ENCODE measurements at places on chromosomes 11 and 22.
A peak's percentile ranks its signal among the peaks of the same experiment; 100 is the strongest.

- DNase-seq, result no peak
Observed at GRCh38 chr22:22767876-22768602, 119.6 kb upstream of the IGLL5 start.

DNA sequence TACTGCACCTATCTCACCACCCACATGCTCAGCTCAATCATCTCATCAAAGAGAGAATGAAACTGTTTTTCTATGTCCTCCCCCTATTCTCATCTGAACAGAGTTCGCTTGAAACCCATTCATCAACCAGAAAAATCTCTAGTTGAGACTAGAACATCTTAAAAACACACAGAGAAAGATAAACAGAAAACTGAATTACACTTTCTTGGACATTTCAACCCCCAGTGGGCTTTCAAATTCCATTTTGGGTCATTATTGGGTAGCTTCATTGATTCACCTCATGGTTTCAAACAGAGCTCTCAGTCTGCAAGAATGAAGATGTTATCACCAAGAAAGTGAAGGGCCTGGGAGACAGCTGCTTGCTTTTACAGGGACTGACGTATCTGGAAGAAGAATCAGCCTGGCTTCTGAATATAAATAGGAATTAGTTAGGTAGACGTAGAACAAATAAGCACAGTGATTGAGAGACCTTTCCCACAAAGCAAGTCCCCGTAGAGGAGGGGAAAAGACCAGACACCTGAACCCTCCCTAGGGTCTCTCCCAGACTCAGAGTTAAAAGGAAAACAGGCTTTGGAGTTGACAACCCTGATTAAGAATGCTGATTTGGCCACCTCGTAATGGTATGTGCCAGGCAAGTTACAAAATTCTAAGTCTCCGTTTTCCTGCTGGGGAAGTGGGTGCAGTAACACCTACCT, 155.7 kb downstream of the BBOX1 start:
- DNase-seq, result peak; percentile 25

DNA sequence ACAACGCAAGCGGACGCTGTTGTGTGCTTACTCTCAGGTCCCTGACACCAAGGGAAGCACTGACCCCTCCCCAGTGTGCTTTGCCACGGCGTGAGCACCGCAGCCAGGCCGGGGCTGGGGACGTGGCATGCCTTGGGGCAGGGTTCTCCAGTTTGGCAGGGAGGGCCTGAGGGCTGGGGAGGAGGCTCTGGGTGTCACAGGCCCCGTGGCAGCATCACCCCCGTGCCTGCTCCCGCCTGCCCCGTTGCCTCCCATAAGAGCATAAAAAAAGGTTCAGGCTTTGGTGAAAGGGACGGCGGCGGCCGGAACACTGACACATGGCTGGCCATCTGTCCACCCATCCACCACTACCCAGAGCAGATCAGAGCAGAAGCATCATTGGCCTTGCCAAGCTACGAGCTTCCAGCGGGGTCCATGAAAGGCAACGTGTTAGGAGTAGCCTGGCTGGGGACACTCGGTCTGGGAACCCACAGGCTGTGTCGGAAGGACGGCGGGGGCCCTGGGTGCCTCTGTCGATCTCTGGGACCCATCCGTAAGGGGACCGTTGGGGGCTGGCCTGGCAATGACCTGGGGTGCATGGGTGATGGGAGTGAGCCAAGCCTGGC, 183.0 kb downstream of the IGLL1 start:
- DNase-seq, result no peak

GRCh38 chr11:65392186-65392829, 5.9 kb downstream of the FRMD8 start:
- DNase-seq, result no peak

GRCh38 chr11:10952872-10953271, 95.0 kb upstream of the ZBED5 start:
- no peak for DNase-seq

GRCh38 chr11:122976061-122976733, 5.4 kb downstream of the BSX start:
- DNase-seq, result no peak

GRCh38 chr11:59112494-59112893, 5.5 kb downstream of the FAM111B start:
- DNase-seq, result peak; percentile 55

- DNase-seq, result no peak
Observed at GRCh38 chr11:7347611-7348431, 96.1 kb downstream of the SYT9 start.

DNA sequence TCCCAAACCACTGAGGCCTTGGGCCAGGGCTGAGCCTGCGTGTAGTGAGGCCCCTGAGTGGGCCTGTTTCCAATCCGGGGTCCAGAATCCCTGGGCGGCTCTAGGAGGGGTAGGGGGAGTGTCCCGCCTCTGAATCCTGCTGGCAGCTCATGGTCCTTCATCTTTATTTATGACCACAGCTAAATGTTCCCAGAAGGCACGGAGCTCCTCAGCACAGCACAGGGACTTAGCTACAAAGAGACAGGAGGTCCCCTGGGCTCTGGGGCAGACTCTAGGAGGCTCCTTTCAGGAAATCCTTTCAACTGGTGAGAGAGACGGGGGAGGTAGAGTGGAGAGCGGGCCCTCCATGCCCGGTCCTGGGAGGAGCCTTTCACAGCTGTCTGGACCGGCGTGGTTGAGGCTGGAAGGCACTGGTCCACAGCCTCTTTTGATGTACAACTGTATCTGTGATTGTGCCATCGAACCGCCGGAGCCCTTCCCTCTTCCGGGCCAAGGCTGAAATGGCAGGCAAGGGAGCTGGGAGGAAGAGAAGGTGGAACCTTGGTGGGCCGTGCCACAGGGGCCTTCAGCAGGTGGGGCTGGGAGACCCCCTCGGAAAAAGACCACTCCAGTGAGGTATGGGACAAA, 46.8 kb downstream of the SCUBE1 start:
- no peak for DNase-seq

GRCh38 chr11:33480626-33481025, 220.0 kb downstream of the C11orf91 start:
- no peak for DNase-seq

GRCh38 chr11:8658321-8659057, 24.0 kb downstream of the TRIM66 start:
- no peak for DNase-seq

DNA sequence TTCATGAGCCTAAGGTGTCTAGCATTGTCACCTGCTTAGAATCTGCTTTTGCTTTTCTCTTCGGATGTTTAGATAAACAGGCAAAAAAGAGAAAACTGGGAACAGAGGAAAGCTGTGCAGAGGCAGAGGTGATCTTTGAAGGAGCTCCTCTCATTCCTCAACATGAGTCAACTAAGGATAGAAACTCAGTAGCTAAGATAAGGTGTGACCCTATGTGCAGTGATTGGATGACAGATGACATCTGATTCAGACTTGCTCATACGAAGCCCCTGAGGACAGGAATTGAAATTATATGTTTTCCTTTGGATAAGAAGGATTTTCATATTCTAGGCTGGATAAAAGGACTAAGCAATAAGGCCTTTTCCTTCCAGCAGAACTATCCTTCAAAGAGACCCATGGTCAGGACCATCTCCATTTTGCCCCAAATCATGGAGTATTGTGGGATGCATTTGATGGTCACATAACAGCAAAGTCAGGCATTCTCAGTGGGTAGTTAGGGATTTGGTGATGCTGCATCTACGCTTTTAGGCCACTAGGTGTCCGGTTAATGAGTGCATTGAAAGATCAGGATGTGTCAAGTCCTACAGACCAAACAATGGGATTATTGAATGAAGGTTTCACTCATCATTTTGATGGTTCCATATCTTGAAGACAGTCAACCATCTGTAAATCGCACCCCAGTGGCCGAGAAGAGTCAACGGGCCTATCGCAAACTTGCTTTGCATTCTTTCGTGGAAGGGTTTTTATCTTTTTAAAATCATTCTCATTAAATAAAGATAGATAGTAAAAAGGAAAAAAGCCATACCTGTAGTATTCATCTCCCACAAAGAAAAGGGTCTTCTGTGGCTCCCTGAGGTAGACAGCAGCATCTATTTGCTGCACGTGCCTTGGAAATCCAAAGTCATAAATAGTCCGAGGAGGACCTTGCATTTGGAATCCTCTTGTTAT, 32.2 kb downstream of the MMP20 start:
- peak; percentile 45 for DNase-seq

- no peak for DNase-seq
Observed at GRCh38 chr11:44016546-44017442, 31.0 kb upstream of the ACCSL start.

DNA sequence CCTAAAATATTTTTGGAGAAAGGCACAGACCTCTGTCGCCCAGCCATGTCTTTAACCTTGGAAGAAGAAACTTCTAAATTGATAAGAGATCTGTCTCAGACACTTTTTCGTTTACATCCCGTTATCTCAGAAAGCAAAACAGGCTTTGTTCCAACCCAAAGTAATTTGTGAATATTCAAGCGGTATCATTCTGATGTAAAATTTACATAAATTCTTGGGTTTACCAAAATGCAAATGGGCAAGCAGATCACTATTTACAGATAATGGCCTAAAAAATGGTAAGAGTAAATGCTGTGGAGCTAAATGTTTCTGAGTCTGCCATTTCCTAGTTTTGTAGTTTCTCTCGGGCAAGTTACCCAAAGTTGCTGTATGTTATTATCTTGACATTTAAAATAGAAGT, 101.9 kb upstream of the VPREB1 start:
- DNase-seq, result no peak

DNA sequence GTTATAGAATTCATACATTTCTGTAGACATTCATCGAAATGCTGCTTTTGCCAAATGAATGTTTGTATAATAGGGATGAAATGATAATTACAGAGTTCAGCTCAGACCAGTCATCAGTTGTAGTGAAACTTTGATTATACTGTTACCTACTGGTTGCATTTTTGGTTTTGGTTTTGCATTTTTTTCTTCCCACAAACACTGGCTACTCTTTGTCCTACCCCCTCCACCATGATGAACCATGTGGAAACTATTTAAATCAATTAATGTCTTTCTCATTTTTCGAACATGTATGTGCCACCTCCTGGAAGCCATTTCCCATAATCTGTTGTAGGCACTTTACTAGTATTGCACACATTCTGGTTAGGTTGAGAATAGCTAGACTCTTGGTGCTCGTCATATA, 75.3 kb upstream of the MTNR1B start:
- DNase-seq, result no peak

- DNase-seq, result no peak
Observed at GRCh38 chr11:92475316-92475715, 250.7 kb downstream of the FAT3 start.

- peak; percentile 52 for DNase-seq
Observed at GRCh38 chr11:68213135-68213515, at the start of gene KMT5B. TSS of gene KMT5B (minus strand) at chr11:68213296. CDS start at chr11:68190076, 23,220 bp downstream.

DNA sequence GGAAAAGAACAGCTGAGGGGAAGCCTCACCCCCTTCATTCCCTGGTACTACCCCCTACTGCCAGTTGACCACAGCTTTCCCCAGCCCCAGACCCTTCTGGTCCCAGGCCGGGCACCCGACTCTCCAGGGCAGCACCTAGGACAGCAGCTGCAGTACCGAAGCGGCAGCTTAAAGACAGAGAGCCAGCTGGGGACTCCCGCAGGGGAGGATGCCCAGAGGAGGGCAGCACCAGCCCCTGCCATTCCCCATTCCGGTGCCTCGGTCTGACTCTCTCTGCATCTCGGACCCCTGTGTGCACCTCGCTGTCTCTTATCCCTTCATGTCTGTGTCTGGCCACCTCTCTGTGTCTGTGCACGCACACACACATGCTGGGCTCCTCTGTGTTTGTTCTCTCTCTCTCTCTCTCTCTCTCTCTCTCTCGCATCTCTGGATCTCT, 9.4 kb downstream of the IGSF9B start:
- DNase-seq, result peak; percentile 47

- DNase-seq, result no peak
Observed at GRCh38 chr11:1198561-1199240, 24.2 kb upstream of the MUC5B start.

- DNase-seq, result no peak
Observed at GRCh38 chr11:76218449-76219178, 12.3 kb upstream of the WNT11 start.

GRCh38 chr11:1222491-1223345, at the start of gene MUC5B:
TSS of gene MUC5B (plus strand) at chr11:1223066. CDS start at chr11:1223124, 58 bp downstream.
- DNase-seq, result no peak

GRCh38 chr22:43008509-43008908, 6.4 kb downstream of the PACSIN2 start:
- no peak for DNase-seq

GRCh38 chr22:48837341-48837935, 990.2 kb downstream of the BRD1 start:
- peak; percentile 3 for DNase-seq

DNA sequence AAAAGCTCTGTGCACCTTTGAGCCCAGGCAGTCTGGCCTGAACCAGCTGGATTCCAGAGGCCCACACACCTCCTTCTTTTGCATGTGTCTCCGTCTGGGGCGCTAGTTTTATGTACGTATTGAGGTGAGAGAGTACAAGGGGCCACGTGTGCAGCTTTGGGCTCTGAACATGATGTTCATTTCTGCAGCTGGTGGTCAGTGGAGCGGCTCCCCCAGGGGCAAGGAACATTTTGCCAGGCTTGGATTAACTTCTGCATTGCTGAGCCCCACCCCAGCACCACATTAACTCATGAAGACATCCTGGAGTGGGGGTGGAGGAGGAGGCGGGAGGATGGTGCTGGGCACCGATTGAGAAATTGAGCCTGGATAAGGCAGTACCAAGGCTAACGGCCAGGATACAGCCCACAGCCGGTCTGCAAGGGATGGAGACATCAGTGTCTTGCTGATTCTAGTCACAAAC, 13.8 kb downstream of the USP2 start:
- DNase-seq, result peak; percentile 35

- peak; percentile 62 for DNase-seq
Observed at GRCh38 chr11:18615628-18616392, 16.2 kb downstream of the MISFA start.

GRCh38 chr11:60887556-60887955, 18.8 kb downstream of the PRPF19 start:
- DNase-seq, result peak; percentile 62

DNA sequence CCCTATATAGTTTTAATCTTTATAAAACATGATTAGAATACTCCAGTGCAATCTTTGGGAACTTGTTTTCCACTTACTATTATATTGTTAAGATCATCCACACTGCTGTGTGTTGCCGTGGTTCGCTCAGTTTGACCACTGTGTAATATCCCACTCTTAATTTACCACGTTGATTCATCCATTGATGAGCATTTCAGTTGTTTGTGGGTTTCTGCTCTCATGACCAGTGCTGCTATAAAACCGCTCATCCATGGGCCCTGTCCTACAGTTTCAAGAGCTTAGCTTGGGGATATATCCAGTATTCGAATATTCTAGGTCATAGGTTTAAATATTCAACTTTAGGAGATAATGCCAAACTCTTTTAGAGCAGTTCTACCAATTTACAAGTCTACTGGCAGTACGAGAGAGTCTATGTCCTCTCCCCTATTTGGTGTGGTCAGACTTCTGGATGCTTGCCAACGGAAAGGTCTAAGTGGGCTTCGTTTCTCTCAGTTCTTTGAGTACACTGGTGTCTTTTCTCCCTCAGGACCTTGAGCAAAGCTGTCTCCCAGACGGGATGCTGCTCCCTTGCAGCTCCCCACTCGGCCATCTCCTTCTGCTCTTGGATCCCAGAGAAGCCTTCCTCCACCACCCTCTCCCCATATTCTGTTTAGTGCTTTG, 94.9 kb upstream of the ALX4 start:
- no peak for DNase-seq

Data from iris pigment epithelial cell (primary cell).